ENCODE measurements at places on chromosomes 2 and 18. TPM values are rescaled to one million over a fixed set of nuclear protein-coding genes. Genes with fewer than 3 reads are reported as not detected.
A peak's percentile ranks its signal among the peaks of the same experiment; 100 is the strongest.

DNA sequence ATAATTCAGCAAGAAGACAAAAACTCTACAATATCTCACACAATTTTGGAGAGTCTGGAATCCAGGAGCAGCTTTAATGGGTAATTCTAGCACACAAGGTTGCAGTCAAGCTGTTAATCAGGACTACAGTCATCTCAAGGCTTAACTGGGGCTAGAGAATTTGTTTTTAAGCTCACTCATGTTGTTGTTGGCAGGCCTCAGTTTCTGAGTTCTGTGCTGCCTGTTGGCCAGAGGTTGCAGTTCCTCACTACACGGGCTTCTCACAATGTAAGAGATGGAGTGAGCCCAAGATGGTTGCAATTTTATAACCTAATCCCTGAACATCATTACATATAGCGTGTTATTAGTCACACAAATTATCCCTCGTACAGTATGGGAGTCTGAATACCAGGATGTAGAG, 50.6 kb upstream of the TMEFF2 start:
- no peak for DNase-seq

DNA sequence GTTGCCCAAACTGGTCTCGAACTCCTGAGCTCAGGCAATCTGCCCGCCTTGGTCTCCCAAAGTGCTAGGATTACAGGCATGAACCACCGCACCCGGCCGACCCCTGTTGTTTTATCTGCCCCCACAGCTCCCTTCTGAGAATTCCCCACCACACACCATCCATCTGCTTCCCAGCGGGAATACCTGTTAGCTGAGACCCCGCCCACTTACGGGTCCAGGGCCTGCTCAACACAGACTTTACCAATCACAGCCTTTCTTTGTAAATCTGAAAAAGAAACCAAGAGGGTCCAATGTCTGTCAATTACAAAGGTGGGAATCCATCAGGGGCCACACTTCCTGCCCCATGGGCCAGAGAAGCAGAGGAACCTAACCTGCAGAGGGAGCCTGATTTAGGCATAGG, 14.2 kb upstream of the CABLES1 start:
- DNase-seq = no peak

SERPINB13 gene
- not detected for polyA plus RNA-seq

GRCh38 chr18:32919799-32920198, 147.0 kb upstream of the KLHL14 start:
- DNase-seq = no peak

DNA sequence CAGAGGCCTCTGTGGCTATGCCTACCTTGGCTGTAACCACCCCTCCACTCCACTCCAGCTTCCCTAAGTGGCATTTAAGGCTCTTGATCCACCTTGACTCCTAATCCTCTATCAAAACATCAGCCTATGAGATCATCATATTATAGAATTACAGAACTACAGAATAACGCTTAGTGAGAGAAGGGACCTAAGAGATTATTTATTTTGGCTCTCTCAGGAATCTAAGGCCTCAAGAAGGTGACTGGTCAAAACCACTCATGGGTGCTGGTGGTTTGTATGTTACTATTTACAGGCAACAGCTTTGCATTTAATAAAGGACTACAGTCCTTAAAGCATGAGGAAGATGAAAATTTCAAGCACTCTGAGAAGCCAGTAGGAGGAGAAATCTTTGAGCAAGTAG, 118.8 kb downstream of the FSHR start:
- DNase-seq = no peak

PTPRN gene
- polyA plus RNA-seq = 22.0 TPM

C2orf72 gene
- polyA plus RNA-seq = 0.24 TPM

DNA sequence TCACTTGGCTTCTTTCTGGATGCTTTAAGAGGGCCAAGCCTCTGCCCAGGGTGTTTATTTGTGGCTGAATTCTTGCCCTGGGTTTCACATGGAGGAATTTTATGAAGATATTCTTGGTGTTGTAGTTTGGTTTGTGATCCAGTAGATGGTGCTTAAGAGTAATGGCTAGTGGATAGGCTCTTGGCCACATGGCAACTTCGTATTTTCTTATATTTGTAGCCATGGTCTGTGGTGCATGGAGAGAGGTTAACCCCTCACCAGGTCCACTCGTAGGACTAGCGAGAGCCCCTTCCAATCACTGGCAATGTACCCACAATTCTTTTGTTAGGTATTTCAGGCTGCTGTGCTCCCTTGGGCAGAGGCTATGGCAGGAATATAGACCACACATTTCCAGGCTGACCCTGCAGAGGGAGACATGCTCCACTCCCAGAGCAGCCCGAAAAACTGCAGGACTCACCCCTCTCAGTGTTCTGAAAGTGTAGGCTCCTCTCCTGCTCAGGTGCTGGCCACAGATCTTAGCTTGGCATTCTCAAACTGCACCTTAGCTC, 582.1 kb upstream of the SETBP1 start:
- peak; percentile 17 for DNase-seq

PROKR1 gene
- not detected for polyA plus RNA-seq

- DNase-seq = no peak
These were observed 46.3 kb downstream of the PLEKHB2 start for GRCh38 chr2:131151398-131151797.

CCDC88A gene
- polyA plus RNA-seq = 15.6 TPM

GRCh38 chr2:191905336-191905735, 58.4 kb upstream of the CAVIN2 start:
- no peak for DNase-seq

DNA sequence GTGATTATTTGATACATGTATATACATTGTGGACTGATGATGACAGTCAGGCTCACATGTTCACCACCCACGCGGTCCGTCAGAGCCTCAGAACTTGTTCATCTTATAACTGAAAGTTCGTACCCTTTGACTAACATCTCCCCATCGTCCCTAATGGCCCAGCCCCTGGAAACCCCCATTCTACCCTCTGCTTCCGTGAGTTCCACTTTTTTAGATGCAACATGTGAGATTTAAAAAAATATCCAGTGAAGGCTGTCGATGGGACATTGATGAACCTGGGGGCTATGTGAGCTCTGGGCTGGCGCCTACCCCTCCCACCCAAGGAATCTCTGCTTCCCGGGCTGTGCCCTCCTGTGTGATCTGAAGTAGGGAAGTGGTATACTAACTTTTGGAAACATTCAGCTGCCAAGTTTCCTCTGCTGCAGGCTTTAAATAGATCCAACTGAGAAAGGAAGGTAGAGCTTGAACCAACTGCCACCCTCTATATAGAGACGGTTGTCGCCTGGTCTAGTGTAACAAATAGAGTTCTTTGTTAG, 163.8 kb downstream of the FAM210A start:
- no peak for DNase-seq

- peak; percentile 62 for DNase-seq
These were observed 373.7 kb upstream of the GALNT5 start for GRCh38 chr2:156883804-156884203.

GRCh38 chr2:124530203-124530602, 505.1 kb downstream of the CNTNAP5 start:
- DNase-seq = no peak

DNA sequence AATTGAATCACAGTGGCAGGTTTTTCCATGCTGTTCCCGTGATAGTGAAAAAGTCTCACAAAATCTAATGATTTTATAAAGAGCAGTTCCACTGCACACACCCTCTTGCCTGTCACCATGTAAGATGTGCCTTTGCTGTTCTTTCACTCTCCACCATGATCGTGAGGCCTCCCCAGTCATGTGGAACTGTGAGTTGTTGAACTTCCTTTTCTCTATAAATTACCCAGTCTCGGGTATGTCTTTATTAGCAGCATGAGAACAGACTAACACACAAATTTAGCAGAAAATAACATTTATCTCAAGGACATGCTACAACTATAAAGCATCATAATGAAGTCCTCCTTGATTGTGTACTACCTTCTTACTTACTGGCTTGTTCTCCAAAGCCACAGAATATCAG, 1526.0 kb downstream of the LRP1B start:
- no peak for DNase-seq

GRCh38 chr2:19026261-19026660, 332.2 kb downstream of the OSR1 start:
- no peak for DNase-seq

- DNase-seq = no peak
These were observed 8.4 kb upstream of the PXDN start for GRCh38 chr2:1752751-1753150.

- DNase-seq = no peak
These were observed 257.4 kb upstream of the SLC14A2 start for GRCh38 chr18:45357686-45358470.

- DNase-seq = peak; percentile 13
These were observed 41.2 kb downstream of the COMMD1 start for GRCh38 chr2:61946666-61947065.

- DNase-seq = peak; percentile 2
These were observed 374.7 kb downstream of the TRIB2 start for GRCh38 chr2:13091455-13091854.

GATA6 gene
- polyA plus RNA-seq = 4.2 TPM

GRCh38 chr18:3283908-3284307, 22.0 kb downstream of the MYL12B start:
- no peak for DNase-seq

- DNase-seq = peak; percentile 93
These were observed 42.3 kb downstream of the TRABD2A start for GRCh38 chr2:84838434-84839145.

DNA sequence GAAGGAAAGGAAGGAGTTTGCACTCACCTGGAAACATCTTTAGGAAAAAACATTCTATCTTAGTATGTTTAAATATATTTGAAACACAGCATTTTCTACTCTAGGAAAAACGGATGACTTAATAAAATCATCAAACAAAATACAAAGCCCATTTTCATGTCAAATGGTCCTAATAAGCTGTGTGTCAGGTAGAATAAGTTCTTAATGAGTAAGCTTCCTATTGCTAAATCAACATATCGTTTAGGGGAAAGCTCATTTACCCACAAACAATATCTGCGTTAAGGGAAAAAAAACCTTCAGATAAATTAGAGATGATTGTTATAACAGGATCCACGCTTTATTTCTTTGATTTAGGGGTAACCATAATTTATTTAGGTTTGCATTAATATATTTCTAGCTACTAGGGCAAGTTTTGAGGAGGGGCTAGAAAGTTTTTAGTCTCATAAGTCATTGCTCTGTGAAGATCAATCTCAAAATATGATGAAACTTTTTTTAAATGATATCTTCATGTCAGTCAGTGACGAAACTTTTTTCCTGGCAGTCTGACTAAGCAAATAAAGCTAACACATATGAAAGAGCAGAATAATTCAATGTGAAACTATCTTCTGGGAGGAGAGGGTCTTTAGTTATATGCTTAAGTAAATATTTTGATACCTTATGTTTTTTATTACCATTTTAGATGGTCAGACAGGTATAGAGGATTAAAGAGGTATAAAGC, 147.1 kb downstream of the WDSUB1 start:
- DNase-seq = no peak

LPIN1 gene
- polyA plus RNA-seq = 24.4 TPM

- peak; percentile 31 for DNase-seq
These were observed 10.9 kb downstream of the IGFBP2 start for GRCh38 chr2:216643986-216644659.

- no peak for DNase-seq
These were observed 307.5 kb downstream of the CELF4 start for GRCh38 chr18:37258131-37258530.

GRCh38 chr2:189293164-189293563, 113.6 kb upstream of the COL5A2 start:
- peak; percentile 85 for DNase-seq

DNA sequence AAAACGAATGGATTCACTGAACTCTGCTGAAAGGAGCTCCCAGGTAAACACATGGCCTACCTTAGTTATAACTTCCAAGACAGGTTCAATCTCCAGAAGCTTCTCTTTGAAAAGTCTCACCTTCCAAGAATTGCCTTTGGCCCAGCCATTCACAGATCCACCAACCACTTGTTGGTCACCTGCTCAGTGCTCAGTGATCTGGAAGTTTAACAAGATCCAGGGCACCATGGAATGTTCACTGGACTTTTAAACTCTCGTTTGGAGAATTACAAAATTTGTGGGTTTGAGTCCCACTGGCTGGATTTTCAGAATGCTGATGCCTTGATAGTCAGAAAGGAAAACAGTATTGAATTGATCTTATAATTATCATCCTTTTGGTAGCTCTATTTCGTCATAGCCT, 9.4 kb downstream of the GPR39 start:
- no peak for DNase-seq

DNA sequence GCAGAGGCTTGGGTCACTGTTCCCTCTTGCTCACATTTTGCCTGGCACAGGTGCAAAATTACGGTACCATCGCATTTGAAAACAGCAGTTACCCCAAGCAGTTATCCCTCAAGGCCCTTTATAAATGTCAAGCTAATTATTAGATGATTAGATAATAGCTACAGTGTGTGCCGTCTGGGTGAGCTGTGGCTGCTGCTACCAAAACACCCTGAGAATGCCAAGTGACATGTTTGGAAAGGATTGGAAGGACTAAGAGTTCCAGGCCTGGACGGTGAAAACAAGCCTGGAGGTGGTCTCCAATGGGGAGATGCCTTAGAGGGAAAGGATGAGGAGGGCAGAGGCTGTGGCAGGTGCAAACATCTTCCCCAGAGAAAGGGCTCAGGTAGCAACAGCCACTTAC, 120.6 kb downstream of the CAPN13 start:
- no peak for DNase-seq

- DNase-seq = peak; percentile 54
These were observed 37.5 kb downstream of the CMPK2 start for GRCh38 chr2:6828299-6828584.

DNA sequence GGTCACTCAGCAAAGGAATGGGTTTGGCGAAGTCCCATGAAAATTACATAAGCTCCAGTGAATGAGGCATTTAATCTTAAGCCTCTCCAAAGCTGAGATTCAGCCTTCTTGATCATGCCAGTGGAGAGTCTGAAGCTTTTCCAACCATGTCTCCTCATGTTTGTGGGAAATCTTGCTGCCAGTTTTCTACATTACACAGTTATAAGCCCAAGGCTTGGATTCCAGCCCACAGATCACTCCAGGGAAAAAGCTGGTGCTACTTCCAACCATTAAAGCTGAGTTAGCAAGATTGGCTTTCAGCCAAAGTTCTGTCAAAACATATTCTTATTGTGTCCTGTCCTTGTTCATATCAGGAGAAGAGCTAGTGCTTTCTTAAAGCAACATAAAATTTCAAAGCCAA, 293.8 kb downstream of the LRRTM4 start:
- DNase-seq = no peak

DNA sequence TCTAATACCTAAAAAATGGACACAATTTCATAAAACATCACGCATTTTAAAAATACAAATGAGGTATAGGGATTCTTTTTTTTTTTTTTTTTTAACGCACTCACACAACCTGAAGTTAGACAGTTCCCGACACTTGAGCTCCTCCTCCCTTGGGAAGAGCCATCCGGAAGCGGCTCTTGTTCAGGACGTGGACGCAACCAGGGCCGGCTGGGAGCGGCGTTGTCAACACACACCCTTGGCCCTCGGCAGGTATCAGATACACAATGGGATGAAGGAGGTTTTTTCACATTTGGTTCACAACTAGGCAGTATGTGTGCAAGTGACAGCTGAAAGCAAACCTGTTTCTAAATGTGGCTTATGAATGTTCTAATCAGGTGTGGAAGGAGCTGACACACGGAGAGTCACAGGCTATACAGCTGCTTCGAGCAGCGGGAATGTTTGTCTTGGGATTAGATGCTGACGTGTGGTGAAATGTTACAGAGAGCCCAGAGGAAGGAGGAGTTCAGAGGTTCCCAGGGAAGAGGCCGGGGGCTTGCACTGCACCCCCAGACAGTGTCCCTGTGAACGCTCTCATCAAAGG, 111.1 kb downstream of the PXDN start:
- DNase-seq = peak; percentile 48

GRCh38 chr2:85551698-85552678, 9.3 kb downstream of the GGCX start:
- peak; percentile 74 for DNase-seq

GRCh38 chr18:21164548-21165095, 53.0 kb upstream of the ROCK1 start:
- no peak for DNase-seq

RGPD8 gene
- polyA plus RNA-seq = 0.67 TPM

POTEF gene
- polyA plus RNA-seq = not detected

Measured in IMR-90 (cell line).